ENCODE measurements at places on chromosomes 2 and 18. TPM values are rescaled to one million over a fixed set of nuclear protein-coding genes. Genes with fewer than 3 reads are reported as not detected.

- DNase-seq: no peak
These were observed 825.8 kb upstream of the CDH2 start for GRCh38 chr18:29002747-29003146.

- DNase-seq: no peak
These were observed 600.3 kb downstream of the CCDC85A start for GRCh38 chr2:56784046-56784445.

- DNase-seq: no peak
These were observed 163.1 kb downstream of the TMEM18 start for GRCh38 chr2:513981-514706.

GRCh38 chr18:10453261-10453805, 1.1 kb upstream of the APCDD1 start:
- no peak for DNase-seq

- DNase-seq: no peak
These were observed 63.3 kb downstream of the LPIN1 start for GRCh38 chr2:11809586-11810236.

DNA sequence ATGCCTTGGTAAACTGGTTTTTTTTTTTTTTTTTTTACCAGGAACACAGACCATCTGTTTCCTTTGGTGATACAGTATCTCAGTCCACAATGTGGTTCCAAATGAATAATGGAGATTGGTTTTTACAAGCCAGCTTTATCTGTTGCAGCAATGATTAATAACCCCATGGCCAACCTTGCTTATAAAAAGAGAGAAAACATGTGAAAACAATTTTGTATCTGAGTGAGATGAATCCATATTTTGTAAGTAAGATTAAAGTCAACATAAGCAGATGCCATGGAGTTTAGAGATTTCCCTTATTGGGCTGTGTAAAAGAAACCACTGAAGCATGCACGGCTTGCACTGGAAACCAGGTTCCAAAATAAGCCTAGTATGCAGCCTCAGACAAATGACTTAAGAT, 108.6 kb upstream of the CNTNAP5 start:
- DNase-seq: no peak

DNA sequence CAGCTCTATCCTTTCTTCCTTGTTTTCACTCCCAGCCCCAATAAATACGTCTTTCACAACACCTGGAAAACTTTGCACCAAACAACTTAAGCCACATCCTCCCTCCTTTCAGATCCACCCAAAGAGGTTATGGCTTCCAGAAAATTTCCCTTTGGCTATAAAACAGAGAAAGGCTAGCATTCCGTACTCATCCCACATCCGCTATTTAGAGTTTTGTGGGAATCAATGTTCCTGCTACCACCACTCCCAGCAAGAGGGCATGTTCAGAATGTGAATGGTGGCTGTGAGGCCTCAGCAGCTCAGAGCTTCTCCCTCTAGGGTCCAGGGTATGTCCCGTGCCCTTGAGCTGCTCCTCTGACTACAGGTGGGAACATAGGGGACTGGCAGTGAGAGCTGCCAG, 214.6 kb downstream of the NCK2 start:
- no peak for DNase-seq

- peak; percentile 34 for DNase-seq
These were observed 43.3 kb downstream of the SNED1 start for GRCh38 chr2:241041589-241042158.

- DNase-seq: no peak
These were observed 107.4 kb downstream of the ZNF516 start for GRCh38 chr18:76387608-76388007.

GRCh38 chr2:38892819-38893218, 3.1 kb downstream of the ARHGEF33 start:
- DNase-seq: no peak

DNA sequence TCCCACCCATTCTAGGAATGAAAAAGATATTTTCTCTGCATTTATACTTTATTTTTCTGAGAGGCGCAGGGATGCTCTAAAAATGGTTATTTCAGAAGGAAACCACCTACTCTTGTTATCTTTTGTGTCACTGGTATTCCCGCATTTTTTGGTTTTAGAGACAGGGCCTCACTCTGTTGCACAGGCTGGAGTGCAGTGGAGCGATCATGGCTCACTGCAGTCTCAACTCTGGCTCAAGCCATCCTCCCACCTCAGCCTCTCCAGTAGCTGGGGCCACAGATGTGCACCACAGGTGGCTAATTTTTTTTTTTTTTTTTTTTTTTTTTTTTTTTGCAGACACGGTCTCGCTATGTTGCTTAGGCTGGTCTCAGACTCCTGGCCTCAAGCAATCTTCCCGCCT, 135.9 kb downstream of the NCK2 start:
- DNase-seq: no peak

GRCh38 chr2:232611559-232612218, 21.7 kb upstream of the EFHD1 start:
- DNase-seq: peak; percentile 97

- no peak for DNase-seq
These were observed 229.4 kb upstream of the MYT1L start for GRCh38 chr2:2560374-2561015.

DNA sequence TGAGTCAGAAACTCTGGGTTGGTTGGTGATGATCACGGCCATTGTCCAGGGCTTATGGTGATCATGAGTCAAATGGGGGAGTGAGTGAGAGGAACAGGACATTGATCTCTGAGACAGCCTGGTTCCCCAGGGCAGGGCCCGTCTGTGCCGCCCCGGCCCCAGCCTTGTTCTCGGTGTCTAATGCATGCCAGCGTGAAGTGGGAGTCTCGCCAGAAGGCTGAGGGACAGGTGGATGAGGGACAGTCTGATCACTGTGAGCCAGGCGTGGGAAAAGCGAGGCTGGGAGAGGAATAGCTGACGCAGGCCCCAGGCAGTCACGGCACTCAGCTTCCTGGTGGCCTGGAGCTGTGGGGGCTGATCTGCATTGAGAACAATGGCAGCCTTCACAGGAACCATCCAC, 208.3 kb upstream of the HDAC4 start:
- DNase-seq: peak; percentile 81

DNA sequence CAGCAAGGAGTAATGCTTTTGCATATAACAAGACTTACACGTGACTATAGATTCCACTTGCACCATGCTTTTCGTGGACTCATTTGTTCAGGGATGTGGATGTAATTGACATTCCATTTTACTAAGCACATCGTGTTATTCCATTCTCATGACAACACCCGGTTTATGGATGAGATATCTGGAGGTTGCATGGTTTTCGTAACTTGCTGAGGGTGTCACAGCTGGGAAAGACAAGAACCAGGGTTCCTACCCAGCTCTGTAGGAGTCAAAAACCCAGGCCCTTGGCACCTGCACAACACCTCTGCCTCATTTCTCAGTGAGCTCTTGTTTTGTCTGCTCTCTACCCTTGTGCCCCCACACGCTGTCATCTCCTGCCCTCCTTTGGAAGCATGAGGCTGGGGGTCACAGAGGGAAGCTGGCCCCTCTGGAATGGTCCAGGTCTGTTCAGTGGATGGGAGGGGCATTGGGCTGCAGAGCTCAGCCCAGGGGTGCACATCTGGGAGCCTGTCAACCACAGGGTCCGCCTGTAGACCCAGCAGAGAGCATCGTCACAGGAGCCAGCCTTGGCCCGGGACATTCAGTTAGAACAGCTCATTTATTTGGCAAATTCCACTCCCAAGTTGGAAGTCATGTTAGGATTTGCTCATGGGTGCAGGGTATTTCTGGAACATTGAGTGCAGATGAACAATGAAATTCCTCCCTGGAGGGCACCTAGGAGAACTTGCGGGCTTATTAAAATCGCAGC, 120.1 kb upstream of the TWIST2 start:
- DNase-seq: no peak

DNA sequence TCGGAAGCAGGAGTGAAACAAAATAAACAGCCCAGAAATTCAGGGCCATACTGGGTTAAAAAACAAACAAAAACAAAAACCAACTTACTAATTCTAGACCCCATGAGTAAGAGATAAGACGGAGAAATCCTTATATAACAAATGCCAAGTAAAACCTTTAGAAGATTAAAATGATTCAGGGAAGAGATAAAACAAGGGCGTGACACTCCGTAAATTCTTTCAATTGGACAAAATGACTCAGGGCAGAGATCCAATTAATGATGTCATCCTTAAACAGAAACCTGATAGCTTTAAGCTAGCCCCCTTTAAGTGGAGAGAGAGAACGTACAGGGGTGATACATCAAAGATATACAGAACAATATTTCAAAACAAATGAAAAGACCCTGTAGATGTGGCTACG, 317.4 kb downstream of the NBAS start:
- no peak for DNase-seq

GRCh38 chr18:56402872-56403516, 235.4 kb downstream of the TXNL1 start:
- DNase-seq: no peak

DNA sequence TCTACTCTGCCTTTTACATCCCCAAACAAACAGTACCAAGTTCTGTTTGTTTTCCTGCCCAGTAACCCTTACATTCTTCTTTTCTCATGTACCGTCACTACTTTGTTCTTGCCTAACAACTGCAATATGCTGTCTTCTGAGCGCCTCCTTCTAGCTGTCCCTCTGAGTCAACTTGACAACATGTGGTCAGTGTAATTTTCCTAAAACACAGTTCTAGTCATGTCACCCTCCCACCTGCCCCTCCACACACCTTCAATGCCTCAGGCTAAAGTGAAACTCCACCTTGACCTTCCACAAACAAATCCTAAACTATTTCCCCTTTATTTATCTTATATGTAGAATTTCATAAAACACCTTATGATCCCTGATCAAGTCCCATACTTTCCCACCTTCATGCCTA, 124.6 kb upstream of the CD302 start:
- no peak for DNase-seq

DNA sequence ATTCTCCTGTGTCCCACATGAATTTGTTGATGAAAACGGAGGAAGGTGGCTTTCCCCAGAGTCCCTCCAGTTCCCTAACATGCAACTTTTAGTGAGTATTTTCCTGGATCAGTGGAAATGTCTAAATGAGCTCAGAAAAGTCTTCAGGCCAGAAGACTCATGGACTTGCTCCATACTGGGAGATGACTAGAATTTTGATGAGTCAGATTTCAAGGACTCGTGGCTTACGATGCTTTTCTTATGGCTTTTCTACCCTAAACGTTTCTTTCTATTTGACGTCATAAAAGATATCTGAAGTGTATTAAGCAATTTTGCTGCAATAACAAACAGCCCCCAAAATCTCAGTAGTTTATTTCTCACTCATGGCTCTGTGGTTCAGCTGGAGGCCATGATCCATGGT, 397.6 kb downstream of the FBXO15 start:
- no peak for DNase-seq

DNA sequence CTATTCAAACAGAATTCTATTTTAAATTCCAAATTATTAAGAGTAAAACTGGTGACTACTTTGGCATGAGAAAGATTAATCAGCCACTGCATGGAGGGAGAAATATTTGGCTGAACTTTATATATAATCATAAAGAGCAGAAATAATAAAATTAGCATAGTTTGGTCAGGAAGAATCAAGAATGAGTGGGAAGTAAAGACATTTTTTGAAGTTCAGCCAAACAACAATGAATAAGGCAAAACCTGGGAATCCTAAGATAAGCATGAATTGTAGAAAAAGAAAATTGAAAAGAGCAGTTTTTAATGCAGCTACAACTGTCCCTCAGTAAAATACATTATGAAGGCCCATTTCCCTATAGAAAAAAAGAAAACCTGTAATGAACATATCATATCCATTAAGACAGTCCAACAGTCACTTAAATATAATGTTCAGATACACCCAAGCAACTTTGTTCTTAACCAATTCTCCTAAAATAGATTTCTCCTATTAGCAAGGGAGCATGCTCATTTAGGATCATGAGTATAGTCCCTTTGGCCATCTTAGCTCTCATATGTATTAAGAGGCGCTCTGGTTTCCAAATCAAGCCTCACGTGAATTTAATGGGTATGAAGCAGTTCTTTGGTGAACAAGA, 6.5 kb downstream of the TMEM17 start:
- no peak for DNase-seq

- DNase-seq: no peak
These were observed 98.9 kb downstream of the CYRIA start for GRCh38 chr2:16566701-16567100.

The TGOLN2 gene
- total RNA-seq: 94.8 TPM

The MC2R gene
- total RNA-seq: not detected

The ERMN gene
- not detected for total RNA-seq

The GAREM2 gene
- total RNA-seq: 20.8 TPM

The EPG5 gene
- total RNA-seq: 30.9 TPM

The SLC16A14 gene
- total RNA-seq: 21.6 TPM

The TRABD2A gene
- total RNA-seq: 0.21 TPM

The PIEZO2 gene
- 139 TPM for total RNA-seq

The SH2D6 gene
- total RNA-seq: 1.6 TPM

The CCDC85A gene
- 1.5 TPM for total RNA-seq

The TMEM237 gene
- total RNA-seq: 37.9 TPM
